Hematopoietic multipotent progenitor cell treated with erythropoietin and hydrocortisone succinate and interleukin-3 and kit ligand, for 8 days (in vitro differentiated cells): ENCODE measurements at places on chromosomes 7 and 10.

DNA sequence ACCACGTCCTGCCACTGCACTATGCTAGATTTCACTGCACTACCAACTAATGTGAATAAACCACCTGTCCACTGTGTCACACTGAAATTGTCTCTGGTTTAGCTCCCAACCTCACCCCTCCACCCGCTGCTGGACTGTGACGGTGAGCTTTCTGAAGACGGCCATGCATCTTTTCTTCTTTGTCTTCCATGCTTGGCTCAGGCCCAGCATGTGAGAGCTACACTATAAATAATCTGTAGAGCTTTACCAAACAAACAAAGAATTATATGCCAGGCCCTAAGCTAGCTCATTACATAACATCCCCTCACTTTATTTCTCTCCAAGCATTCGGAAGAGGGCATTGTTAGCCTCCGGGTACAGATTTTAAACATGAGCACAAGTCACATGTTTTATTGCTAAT, 633.2 kb downstream of the TNS3 start:
- DNase-seq, result no peak

DNA sequence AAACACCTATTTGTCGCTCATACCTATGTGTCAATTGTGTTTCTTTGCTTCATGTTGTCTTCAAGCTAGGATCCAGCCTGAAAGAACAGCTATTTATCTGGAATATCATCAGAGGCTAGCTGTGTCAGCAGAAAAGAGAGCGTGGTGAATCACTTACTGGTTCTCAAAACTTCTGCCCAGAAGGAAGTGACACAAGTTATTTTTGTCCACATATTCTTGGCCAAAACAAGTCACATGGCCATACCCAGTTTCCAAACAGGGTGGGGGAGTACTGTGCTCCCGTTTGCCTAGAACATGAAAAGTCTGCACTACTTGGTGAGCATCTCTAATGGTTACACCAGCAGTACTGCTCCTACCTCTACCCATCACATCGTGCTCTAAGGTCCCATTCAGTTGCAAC, 160.9 kb upstream of the CSTF2T start:
- DNase-seq, result no peak

- DNase-seq, result no peak
Observed at GRCh38 chr7:142616121-142616643, 133.1 kb upstream of the PRSS1 start.

DNA sequence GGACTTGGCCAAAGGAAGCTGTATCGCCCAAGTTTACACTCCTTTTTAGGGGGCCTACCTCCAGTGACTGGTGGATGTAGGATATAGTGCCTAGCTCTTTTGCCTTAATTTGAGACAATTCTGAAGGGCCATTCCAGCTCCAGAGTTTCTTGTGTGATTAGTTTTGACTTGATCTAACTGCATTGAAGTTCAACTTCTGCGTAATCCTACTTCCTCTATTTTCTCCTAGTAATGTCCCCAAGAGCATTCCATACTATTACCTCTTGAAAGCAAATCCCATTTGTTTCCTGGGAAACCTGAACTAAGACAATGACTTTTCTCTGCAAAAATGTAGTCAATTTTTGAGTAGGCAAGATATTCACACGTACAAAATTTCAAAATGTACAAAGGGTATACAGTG, 4.7 kb upstream of the H2AZ2 start:
- DNase-seq, result no peak

GRCh38 chr7:150363370-150363769, 5.3 kb upstream of the REPIN1 start:
- peak; percentile 86 for DNase-seq

GRCh38 chr10:100812978-100813377, 67.6 kb downstream of the PAX2 start:
- no peak for DNase-seq

DNA sequence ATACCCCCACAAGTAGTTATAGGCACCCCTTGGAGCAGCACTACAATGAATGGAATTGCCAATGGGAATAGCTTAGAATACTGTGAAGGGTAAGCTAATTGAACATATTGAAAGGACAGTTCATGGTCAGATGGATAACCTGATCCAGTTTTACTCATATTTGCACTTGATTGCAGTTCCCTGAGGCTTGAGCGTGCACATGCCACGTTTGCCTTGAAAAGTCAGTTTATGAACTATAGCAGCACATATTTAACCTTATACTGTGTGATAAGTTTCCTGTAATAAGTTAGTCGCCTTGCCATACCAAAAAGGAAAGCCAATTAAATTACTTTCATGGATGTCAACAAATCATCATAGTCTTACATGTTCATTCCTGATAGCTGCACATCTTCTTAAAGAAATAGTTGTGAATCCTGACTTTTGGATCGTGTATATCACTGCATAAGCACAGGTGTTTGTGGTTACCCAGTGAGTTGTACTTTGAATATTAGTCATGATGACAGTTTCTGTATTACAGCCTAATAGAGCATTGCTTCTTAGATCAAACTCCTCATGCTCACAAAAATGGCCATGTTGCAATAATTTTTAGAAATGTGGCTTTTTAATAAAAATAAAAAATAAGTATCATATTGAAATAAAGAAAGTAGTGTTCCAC, 21.6 kb downstream of the DNTT start:
- DNase-seq, result no peak

GRCh38 chr7:69656890-69657289, 58.6 kb downstream of the AUTS2 start:
- DNase-seq, result no peak

- DNase-seq, result no peak
Observed at GRCh38 chr7:150916670-150917069, 61.5 kb downstream of the KCNH2 start.

- peak; percentile 85 for DNase-seq
Observed at GRCh38 chr10:6473901-6474370, 106.1 kb downstream of the PRKCQ start.

DNA sequence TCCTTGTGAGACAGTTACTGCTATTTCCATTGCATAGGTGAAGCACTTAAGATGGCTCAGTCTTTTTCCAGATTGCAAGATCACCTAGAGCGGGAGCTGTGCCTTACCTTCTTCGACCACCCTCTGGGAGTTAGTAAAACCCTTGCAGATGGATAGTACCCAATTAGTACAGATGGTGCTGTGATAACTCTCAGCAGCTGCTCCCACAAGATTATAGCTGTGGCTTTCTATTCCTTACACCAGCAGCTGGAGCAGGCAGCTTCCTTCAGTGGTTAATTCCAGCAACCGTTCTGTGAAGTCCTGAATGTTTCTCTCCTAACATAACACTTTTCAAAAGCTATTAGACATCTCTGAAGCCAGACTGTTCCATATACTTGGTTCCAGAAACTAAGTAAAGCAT, 796.8 kb downstream of the XPNPEP1 start:
- no peak for DNase-seq

GRCh38 chr7:8042796-8043535, 74.4 kb downstream of the GLCCI1 start:
- no peak for DNase-seq

GRCh38 chr10:74177140-74177677, 26.2 kb downstream of the ADK start:
- DNase-seq, result peak; percentile 53

- no peak for DNase-seq
Observed at GRCh38 chr7:122301858-122302760, 2.4 kb downstream of the FEZF1 start.

DNA sequence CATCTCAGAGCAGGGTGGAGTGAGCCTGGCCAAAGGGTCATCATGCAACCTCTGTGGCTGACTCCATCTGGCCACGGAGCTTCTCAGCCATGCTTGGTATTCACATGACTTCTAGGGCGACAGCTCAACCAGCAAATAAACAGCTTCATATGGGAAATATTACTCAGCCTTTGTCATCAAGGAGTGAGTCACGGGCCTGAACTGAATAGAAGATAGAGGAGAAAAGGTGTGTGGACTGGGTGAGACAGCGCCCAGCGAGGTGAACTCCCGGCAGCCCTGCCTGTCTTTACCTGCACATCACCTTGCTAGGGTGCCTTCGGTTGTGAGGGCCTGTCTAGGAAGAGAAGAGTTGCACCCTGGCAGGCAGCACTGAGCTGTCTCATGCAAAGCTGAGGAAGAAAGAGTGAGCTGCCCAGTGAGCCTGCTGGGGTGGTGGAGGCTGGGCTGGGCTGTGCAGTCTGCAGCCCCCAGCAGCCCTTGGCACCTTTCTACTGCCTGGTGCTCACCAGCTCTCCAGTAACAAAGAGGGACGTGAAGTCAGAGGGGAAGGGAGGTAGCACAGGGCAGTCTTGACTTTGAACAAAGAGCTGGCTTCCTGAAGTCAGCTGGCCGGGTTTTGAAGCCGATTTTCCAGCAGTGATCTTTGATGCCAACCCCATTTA, 114.2 kb downstream of the EGFR start:
- no peak for DNase-seq

GRCh38 chr10:114391599-114391998, 12.7 kb downstream of the AFAP1L2 start:
- no peak for DNase-seq

GRCh38 chr10:122875843-122876466, 3.4 kb downstream of the FAM24B start:
- peak; percentile 27 for DNase-seq

DNA sequence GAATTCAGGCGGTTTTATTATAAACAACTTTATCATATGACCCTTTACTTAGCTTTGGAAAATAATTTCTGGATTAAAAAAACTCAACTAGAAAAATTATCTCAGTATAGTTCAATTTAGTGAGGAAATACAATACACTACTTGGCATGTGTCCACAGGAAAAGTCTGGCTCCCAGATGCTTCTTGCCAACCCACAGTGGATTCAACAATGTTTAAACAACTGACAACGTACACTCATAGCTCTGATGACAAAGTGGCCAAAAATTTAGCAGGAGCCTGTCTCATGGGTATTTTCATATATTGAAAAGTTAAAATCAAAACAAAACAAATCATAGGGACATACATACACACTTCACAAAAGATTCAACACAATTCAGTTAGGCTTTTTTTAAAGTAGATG, 158.8 kb downstream of the SKAP2 start:
- DNase-seq, result no peak
